Activated CD4-positive, alpha-beta T cell treated with anti-CD3 and anti-CD28 coated beads, Interleukin-2, amount 10 ng/mL, durations not matched to agents 24 days and 14 days (primary cell): ENCODE measurements at places on chromosomes 16 and 17. TPM values are rescaled to one million over a fixed set of nuclear protein-coding genes. Genes with fewer than 3 reads are reported as not detected.

- H3K4me1 ChIP-seq: no peaks in the 10 kb centered on the region
- H3K4me3 ChIP-seq: no peak overlapping the region
- H3K27ac ChIP-seq: no peak overlapping the region
- H3K36me3 ChIP-seq: no peaks in the 10 kb centered on the region
- DNase-seq: no peak
These were observed 211.8 kb downstream of the ZNF423 start for GRCh38 chr16:49644145-49644463.

DNA sequence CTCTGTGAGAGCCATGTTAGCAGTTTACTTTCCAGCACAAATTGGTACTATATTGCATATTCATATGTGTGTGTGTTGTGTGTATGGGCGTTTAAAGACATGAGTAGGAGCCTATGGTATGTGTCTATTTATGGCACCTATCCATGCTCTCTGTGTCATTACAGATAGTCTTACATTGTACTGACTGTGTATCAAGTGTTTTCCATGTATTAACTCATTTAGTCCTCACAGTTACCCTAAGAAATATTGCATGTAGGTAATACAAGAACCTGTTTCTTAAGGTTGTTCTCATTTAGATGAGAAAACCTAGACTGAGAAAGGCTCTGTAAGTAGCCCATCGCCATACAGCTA is 1.6 kb downstream of the ALG1 start:
- H3K27me3 ChIP-seq: no peaks in the 10 kb centered on the region
- H3K36me3 ChIP-seq: peaks cover 22% of the 10 kb centered on the region
- peaks cover 23% of the 10 kb centered on the region for H3K4me1 ChIP-seq

DNA sequence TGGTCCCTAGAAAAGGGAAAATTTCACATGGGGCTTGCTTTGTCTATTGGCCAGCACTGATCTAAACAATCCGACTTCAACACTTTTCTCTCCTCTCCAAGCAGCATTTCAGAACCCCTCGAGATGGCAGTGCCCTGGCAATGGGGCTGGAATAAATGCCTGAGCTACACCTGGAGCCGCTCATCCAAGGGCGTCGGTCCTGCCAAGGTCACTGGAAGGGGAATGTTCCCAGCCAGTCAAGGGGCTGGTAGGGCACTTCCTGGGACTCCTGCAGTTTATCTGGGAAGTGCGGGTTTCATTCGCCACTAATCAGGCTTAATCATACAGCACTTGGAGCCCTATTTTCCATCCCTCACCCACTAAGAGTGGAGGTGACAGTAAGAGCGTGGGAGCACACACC is 17.1 kb downstream of the MEAK7 start:
- DNase-seq: no peak
- H3K36me3 ChIP-seq: peaks cover 38% of the 10 kb centered on the region
- H3K27me3 ChIP-seq: no peaks in the 10 kb centered on the region
- peaks cover 4% of the 10 kb centered on the region for H3K4me1 ChIP-seq
- H3K27ac ChIP-seq: no peak overlapping the region
- no peak overlapping the region for H3K4me3 ChIP-seq

DNA sequence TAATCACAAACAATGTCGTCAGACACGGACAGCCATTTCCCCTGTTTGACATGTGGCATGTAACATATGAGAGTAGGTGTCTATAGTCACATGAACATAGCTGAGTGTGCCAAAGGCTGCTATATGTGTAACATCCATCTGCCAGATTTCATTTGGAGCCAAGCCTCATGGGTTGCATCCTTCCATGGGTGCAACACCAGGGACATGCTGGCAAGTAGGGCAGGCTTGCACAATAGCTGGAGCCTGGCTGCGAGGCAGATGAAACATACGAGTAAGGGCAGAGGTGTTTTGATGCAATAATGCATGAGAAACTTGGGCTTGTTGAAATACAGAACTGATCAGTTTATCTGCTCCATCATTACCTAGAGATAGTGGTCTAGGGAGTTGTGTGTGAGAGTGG is 9.0 kb upstream of the ZNF689 start:
- H3K27me3 ChIP-seq: peaks cover 27% of the 10 kb centered on the region
- DNase-seq: no peak
- H3K36me3 ChIP-seq: no peaks in the 10 kb centered on the region
- no peak overlapping the region for H3K4me3 ChIP-seq
- no peak overlapping the region for H3K27ac ChIP-seq

The PPL gene
- total RNA-seq: not detected in 2 replicates
